ENCODE measurements at places on chromosomes 13 and 19.

GRCh38 chr19:10452726-10453618 lies 32.6 kb downstream of the PDE4A start:
- no peak for DNase-seq

DNA sequence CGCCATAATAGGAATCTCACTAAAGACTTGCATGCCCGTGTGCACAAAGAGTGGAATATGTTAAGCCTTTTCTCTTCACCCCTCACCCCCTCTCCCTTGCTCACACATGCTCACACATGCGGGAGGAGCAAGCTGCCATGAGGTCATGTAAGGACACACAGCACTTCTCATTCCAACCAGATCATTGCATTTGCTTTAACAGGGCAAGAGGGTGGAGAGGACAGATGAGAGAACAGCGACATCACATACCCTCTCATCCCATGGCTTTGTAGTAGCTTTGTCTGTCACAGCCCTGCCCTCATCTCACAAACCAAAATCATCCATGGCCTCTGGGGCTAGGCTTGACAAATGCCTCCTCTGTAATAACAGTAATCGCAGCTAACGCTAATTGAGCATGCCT lies 145.6 kb upstream of the FRY start:
- DNase-seq, result no peak

GRCh38 chr13:50679321-50679720 lies 164.2 kb downstream of the DLEU7 start:
- no peak for DNase-seq

DNA sequence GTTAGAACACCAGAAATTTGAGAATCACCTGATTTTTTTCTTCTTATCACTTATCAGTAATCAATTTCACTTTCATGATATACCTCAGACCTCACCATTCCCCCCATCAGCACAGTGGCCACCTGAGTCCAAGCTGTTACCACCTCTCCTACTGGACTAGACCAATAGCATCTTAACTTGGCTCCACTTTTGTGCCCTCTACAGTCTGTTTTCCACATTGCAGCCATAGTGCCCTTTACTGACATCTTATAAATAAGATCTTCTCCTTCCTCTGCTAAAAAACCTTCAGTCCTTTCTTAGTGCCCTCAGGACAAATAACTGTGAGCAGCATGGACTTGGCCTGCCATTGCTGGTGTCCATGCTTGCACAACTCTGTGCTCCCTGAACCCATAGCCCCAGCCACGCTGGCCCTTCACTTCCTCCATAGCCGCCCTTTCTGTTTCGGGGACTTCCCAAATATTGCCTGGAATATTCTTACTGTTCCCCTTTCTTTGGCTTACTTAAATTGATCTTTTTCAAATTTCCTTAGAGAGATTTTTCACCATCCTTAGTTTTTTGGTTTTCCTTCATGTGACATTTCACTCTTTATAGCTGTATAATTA lies 380.8 kb downstream of the LMO7 start:
- DNase-seq, result no peak

- no peak for DNase-seq
Measured at GRCh38 chr13:105159841-105160240, 1375.6 kb downstream of the EFNB2 start.

- no peak for DNase-seq
Measured at GRCh38 chr13:100362781-100363180, 225.8 kb downstream of the GGACT start.

DNA sequence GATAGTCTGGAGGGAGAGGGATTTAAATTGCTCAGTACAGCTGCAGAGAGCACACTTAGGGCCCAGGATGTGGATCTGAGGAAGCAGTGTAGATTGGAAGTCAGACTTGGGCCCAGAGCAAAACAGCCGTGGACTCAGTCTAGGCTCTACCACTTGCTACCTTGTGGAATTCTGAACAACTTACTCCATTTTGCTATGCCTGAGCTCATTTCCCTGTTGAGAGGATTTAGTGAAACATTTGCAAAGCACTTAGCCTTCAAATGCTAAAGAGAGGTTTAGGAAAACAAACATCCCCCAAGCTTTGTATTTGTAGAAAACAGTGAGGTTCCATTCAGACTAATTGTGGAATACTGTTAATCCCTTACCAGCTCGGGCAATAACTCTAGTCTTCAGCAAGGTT lies 453.4 kb upstream of the ZNF507 start:
- no peak for DNase-seq

- DNase-seq, result no peak
Measured at GRCh38 chr13:101522607-101523006, 70.1 kb downstream of the ITGBL1 start.

GRCh38 chr13:54449922-54450321 lies 1421.3 kb downstream of the OLFM4 start:
- DNase-seq, result no peak

DNA sequence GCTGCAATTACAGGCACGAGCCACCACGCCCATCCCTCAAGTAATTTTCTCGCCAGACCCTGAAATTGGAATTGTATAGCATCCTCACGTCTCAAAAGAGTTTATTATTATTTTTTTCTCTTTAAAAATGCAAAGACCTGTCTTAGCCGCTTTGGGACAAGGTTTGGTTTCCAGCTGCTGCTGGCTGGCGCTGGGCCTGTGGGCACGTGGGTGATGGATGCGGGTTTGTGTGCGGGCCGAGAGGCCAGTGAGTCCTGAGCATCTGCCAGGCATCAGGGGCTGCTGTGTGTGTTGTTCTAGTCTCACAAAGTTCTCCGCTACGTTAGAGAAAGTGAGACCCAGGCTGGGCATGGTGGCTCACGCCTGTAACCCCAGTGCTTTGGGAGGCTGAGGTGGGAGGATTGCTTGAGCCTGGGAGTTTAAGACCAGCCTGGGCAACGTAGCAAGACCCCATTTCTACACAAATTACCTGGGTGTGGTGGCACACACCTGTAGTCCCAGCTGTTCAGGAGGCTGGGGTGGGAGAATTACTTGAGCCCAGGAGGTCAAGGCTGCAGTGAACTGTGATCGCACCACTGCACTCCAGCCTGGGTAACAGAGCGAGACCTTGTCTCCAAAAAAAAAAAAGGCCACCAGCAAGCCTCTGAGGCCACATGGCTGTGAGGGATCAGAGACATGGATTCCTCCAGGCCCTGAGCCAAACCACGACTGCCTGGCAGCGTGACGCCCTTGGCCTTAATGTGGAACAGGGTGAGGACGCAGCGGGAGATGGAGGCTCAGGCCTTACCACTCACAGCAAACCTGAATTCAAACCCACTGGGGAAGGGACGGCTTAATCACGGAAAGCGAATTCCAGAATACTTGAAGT lies 4.7 kb upstream of the TMPRSS9 start:
- DNase-seq, result no peak

DNA sequence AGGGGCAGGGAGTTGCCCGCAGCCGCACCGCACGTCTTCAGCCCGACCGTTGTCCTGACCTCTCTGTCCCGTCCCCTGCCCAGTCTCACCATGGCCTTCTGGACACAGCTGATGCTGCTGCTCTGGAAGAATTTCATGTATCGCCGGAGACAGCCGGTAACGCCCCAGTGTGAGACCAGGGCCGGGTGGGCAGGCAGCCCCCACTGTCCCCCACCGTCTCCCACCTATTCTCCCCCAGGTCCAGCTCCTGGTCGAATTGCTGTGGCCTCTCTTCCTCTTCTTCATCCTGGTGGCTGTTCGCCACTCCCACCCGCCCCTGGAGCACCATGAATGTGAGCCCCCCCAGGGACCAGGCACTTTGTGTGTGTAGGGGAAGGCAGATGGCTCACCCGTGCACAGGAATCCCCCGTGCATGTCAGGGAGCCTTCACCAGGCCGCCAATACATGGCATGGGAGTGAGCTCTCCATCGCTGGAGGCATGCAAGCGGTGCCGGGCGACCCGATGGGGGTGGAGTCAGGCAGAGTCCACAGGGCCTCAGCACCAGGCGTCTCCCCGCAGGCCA lies 1.4 kb downstream of the ABCA7 start:
- no peak for DNase-seq

GRCh38 chr13:45040622-45041021 lies 51.3 kb downstream of the GPALPP1 start:
- no peak for DNase-seq

All from tibial artery (tissue), 4 donors.